ENCODE measurements at places on chromosomes 4 and X. TPM values are rescaled to one million over a fixed set of nuclear protein-coding genes. Genes with fewer than 3 reads are reported as not detected.

SPIN2A gene
- total RNA-seq = 0.50 TPM

CSAG1 gene
- not detected for total RNA-seq

CT45A10 gene
- not detected for total RNA-seq

CSN1S1 gene
- total RNA-seq = not detected

DGKK gene
- not detected for total RNA-seq

DIPK2B gene
- total RNA-seq = not detected
